ENCODE measurements at places on chromosomes 5 and 9.

- DNase-seq, result no peak
These were observed 238.3 kb upstream of the MVB12B start for GRCh38 chr9:126088336-126088735.

- DNase-seq, result no peak
These were observed 42.9 kb downstream of the OLFM1 start for GRCh38 chr9:135130207-135130976.

- no peak for DNase-seq
These were observed 29.9 kb upstream of the NOTCH1 start for GRCh38 chr9:136575626-136576268.

DNA sequence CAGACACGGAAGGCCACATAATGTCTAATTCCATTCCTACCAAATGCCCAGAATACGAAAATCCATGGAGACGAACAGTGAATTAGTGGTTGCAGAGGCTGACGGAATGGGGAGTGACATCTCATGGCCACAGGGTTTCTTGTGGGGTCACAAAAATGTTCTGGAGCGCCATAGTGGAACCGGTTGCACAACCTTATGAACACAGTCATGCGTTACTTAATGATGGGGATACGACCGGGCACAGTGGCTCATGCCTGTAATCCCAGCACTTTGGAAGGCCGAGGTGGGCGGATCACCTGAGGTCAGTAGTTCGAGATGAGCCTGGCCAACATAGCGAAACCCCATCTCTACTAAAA lies 26.0 kb upstream of the TTLL11 start:
- no peak for DNase-seq

- DNase-seq, result no peak
These were observed 7.9 kb upstream of the FAT2 start for GRCh38 chr5:151598984-151599383.

DNA sequence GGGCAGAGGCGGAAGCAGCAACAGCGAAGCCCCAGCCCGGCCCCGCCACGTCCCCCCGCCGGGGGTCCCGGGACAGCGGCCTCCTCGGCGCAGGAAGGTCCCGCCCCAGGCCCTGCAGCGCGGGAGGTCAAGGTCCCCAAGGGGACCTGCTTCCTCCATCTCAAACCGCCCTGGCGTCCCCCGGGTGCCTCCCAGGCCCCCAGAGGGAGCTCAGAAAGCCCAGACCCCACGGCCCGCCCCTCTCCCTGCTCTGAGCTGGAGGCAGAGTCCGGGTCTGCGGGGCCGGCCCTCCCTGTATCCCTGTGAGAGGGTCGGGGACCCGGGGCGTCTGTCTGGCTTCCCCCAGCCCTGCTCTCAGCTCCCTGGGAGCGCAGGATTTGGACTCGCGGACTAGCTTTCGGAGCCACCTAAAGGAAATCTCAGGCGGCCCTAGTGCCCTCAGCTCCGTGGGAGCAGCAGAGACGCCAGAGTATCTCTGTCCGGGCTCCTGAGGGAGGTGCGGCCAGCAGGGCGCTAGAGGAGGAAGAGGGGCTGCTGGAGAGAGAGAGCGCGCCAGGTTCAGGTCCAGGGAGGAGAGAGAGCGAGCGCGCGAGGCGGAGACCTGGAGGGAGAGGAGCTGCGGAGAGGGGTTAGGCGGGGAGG lies 30.7 kb downstream of the EXOC3 start:
- DNase-seq, result peak; percentile 65

DNA sequence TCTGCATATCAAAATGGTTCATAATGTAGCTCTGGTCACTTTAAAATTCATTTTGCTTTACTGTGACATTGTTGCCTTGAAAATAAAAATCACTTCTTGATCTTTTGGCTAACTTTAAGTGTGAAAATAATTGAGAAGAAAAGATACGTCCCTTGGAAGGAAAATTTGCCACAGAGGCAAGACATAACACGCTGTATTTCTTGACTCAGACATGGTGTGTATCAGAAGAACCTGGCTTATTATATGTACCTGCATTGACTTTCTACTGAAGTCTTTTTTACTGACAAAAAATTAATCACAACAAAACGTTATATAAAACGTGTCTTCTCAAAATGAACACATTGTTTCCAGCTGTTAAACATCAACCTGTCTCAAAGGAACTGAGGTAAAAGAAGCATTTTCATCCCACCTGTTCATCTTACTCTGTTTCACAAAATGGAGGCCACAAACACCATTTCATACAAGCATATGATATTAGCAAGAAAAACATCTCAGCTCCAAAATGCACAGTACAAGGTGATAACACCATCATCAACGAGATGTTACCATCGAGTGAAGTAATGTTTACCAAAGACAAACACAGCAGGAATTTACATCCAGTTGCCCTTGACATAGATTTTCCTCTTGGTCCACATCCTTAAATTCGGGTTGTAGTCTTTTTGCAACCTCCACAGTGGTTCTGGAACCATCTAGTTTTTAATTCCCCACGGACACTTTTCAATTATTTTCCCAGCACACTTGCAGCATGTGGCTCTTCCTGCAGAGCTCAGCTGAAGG lies 179.9 kb downstream of the GLIS3 start:
- DNase-seq, result no peak

GRCh38 chr5:165620394-165620793 lies 2115.0 kb downstream of the MAT2B start:
- DNase-seq, result no peak

- DNase-seq, result no peak
These were observed 1275.4 kb upstream of the C9orf72 start for GRCh38 chr9:28848671-28849070.
